Lower leg skin (tissue), 4 donors: ENCODE measurements at places on chromosomes 3 and 15. TPM values are rescaled to one million over a fixed set of nuclear protein-coding genes. Genes with fewer than 3 reads are reported as not detected.

DNA sequence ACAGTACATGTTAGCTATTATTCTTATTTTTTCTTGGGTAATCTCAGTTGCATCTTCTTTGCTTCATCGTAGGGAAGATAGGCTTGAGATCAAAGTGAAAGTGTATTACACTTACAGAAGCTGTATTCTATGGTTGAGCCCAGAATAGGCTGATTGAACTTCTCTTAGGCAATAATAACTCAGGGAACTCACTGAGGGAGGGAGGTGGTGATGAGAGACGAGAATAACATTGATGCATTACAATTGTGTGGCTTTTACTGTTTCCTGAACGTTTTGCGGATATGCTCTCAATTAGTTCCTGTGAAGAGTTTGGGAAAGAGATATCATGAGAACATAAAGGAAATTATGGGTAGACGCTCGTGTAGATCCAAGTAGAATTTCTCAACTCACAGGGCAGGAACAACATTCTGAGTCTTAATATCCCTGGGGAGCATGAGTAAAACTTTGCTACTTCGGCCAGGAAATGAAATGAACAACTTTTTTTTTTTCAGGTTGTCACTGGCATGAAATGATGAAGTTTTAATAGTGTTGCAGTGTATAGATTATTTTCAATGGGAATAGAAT is 302.2 kb downstream of the TUSC7 start:
- no peak for DNase-seq

- DNase-seq, result no peak
Observed at GRCh38 chr3:12423918-12424630, 60.2 kb upstream of the TSEN2 start.

The SENP8 gene
- 0.38 TPM for total RNA-seq

The SLC22A14 gene
- total RNA-seq, result 0.10 TPM

DNA sequence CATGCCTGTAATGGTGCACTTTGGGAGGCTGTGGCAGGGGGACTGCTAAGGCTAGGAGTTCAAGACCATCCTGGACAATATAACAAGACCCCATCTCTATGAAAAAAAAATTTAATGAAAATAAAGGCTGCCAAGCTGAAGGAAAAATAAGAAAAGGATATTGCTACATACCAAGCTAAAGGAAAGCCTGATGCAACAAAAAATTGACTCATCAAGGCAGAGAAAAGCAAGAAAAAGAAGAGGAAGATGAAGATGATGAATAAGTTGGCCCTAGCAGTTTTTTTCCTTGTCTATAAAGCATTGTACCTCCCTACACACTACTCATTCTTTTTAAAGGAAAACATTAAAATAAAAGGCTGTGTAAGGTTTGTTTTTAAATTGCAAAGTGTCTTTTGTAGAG is 441.9 kb upstream of the MDFIC2 start:
- no peak for DNase-seq

GRCh38 chr15:67109141-67110034 is 44.0 kb downstream of the SMAD3 start:
- DNase-seq, result peak; percentile 93

DNA sequence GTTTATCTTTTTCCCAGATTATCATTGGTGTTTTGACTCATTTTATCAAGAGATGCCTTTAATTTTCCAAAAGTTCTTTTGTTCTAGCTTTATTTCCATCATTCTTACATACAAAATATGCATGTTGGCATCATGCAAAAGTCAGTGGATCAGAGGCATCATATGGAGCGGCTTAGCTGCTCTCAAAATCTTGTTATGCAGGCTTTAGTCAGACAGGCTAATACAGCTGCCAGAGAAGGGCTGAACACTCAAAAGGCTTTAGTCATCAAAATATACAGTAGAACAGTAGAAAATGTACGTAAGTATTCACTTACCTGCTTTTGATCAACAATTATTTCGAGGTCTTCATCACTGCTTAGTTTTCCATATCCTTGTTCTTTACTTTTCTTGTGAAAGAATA is 65.5 kb downstream of the PEX5L start:
- DNase-seq, result no peak

The TSEN2 gene
- total RNA-seq, result 17.8 TPM
